NCI-H1417 (cell line): ENCODE measurements at places on chromosomes 5 and 9.

GRCh38 chr9:757246-757881 lies 84.1 kb upstream of the DMRT1 start:
- DNase-seq: peak; percentile 31

GRCh38 chr5:72922422-72922821 lies 33.4 kb upstream of the FCHO2 start:
- no peak for DNase-seq

DNA sequence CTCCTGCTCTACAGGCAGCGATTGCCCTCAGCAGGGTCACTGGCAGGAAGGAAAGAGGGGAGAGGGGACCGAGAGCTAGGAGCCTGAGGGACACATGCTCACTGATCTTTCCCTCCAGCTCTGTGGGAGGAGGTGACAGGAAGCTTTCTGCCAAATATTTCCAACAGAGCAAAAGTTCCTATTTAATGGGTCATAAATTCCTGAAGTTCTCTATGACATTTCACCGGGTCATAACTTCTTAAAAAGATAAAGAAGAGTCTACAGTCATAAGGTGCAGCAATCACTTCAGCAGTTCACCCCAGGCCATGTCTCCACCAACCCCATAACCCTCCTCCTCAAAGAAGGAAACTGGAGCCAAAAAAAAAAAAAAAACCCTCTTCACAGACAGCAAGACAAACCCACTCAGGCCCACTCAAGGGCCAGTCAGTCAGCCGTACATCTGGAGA lies 481.1 kb downstream of the NR2F1-AS1 start:
- DNase-seq: no peak

- DNase-seq: peak; percentile 33
Measured at GRCh38 chr9:76658510-76659231, 105.6 kb upstream of the PCA3 start.

DNA sequence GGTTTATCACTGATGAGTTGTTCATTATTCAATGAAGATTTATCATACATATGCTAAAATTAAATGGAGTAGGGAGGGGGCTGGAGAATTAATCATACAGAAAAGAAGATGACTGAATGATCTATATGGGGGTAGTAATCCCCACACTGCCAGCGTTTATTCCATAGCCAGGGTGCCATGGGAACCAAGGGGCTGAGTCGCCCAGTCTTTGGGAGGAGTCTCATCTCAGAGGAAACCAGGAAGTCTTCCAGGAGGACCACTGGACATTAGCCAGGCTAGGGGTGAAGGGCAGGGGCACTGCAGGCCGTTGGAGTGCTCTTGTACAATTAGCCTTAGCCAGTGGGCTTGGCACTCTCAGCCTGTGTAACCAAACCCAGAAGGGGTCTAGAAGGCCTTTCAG lies 226.5 kb downstream of the ARL15 start:
- DNase-seq: no peak

GRCh38 chr5:10248378-10249260 lies 1.1 kb downstream of the ATPSCKMT start:
- no peak for DNase-seq

DNA sequence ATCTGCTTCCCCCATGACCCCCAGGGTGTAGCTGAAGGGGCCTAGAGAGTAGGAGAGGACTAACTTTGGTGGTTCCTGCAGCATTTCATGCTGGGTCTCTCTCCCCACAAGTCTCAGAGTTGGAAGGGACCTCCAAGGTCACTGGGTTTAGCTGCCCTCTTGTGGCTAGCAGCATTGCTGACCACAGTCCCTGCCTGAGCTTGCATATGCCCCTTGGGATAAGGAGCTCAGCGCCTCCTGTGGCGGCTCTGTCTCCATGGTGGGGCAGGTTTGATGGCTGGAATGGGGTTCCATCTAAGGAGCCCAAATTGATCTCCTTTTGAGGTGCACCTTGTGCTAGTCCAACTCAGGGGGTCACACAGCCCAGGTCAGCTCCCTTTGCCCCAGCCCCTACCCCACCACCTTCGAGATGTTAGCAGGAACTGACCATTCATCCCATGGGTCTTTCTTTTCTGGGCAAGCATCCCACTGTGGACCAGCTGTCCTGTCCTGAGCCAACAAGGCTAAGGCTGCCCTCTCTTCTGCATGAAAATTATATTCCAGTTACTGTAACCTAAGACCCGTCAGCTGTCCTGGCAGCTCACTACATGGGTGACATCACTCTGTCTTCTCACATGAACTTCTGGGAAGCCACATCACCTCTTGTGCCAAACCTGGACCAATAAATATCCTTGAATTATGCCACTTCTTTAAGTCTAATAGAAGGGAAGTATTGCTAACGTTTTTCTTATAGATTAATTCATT lies 196.2 kb downstream of the HSPA4 start:
- DNase-seq: no peak

- no peak for DNase-seq
Measured at GRCh38 chr9:33128570-33128969, 38.6 kb downstream of the B4GALT1 start.

GRCh38 chr9:122125509-122126330 lies 32.6 kb upstream of the TTLL11 start:
- peak; percentile 39 for DNase-seq

GRCh38 chr5:166346726-166347374 lies 1944.6 kb upstream of the WWC1 start:
- no peak for DNase-seq

DNA sequence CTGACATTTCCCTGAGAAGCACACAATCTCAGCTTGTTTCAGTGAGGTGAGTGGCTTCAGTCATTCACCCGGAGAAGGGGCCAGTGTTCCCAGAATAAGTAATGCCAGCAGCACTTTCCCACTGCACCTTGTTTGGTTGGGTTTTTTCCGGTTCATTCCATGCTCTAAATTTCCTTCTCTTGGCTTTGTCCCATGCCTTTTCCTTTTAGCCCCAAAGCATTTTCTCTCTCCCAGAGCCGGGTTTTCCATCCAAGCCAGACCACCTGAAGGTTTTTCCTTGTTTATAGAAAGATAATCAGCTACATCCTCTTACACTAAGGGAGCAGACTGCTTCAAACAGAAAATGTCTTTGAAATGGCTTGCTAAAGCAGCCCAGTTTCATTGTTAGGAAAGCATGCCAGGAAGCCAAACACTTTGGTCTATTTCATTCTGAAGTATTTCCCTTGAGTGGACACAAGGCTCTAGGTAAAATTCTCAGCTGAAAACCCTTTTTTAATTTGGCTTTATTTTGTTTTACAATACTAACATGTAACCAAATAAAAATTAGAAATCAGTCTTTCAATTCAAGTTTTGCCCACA lies 501.6 kb downstream of the DTWD2 start:
- no peak for DNase-seq

- DNase-seq: no peak
Measured at GRCh38 chr9:69936427-69936826, 107.2 kb upstream of the MAMDC2 start.

GRCh38 chr5:24407466-24407865 lies 237.3 kb downstream of the CDH10 start:
- no peak for DNase-seq

- DNase-seq: no peak
Measured at GRCh38 chr9:1972672-1973071, 42.5 kb upstream of the SMARCA2 start.

DNA sequence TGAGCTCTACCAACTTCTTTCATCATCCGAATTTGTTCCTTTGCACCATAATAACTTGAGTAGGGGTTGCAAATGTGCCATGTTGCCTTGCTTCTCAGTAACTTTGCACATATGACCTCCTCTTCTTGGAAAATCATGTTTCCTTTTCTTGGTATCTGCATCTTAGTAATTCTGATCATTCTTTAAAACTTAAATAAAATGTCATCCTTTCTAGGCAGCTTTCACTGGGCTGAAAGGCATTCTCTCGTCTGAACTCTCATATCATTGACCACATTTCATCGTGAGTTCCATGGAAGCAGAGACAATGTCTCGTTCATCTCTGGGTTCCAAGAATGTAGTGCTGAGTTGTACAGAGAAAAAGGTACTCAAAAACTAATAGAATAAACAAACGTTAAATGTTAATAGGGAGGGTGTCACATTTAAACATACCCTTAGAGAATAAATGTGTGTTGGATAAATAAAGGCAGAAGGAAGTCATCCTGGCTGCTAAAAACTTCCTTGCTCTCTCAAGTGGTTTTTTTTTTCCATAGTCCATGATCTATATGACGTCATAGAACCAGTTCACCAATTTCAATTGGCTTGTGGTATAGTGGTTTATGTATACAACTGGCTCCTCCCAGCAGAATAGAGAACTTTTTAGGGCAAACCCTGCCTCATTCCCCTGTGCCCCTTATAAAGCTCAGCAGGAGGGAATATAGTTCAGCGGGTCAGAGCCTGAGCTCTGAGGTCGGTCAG lies 218.1 kb upstream of the TRIM32 start:
- DNase-seq: no peak

GRCh38 chr9:113955076-113955752 lies 79.1 kb downstream of the ZNF618 start:
- DNase-seq: no peak

GRCh38 chr9:95512709-95513095 lies 4.1 kb downstream of the PTCH1 start:
- no peak for DNase-seq

- DNase-seq: no peak
Measured at GRCh38 chr9:127128341-127129072, 6.1 kb upstream of the ANGPTL2 start.

DNA sequence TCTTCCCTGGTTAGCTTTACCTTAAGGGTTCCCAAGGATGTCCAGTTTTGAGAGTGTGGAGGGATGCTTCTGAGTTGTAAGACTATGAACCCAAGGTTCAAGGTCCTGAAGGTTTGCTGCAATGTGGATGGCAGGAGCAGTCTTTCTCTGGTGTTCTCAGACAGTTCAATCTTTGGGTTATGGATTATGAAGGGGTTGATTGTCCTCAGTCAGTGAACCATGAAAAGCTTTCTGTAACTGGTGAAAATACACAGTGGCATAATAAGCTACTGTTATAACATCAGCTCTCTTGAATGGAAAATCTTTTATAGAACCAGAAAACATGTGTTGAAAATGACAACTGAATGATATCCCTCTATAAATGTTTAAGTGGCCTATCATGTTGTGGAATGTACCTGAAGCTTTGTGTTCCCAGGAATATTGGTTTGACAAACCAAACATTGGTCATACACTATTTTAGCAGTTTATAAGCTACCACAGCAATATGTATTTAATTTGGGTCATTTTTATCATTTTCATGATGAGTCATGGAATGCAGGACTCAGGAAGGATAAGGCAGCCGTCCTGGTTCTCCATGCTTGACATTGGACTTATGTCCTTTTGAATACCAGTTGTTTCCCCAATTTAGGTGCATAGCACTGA lies 1041.8 kb upstream of the ARRDC3 start:
- no peak for DNase-seq

DNA sequence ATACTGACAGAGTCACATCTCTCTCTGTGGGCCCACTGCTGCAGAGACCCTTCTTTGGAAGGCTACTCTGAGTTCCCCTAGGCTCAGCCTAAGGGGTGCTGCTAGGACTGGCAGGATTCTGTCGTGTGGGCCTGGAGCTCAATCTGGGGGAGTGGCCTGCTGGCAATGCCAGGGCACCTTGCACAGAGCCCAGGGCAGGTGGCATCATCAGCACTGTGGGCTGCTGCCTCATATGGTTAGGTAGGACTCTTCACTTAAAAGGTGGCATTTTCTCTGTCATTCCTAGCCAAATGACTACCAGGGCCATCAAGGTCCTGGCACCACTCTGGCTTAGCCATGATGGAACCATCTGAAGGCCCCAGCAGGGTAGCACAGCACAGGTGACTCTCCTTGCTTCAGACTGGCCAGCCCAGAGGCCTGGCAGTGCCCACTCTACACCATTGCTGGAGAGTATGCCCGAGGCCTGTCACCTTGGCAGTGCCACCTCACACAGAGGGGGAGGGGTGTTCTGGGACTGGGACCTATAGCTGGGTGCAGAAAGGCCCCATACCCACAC lies 21.9 kb downstream of the PITX1 start:
- no peak for DNase-seq

DNA sequence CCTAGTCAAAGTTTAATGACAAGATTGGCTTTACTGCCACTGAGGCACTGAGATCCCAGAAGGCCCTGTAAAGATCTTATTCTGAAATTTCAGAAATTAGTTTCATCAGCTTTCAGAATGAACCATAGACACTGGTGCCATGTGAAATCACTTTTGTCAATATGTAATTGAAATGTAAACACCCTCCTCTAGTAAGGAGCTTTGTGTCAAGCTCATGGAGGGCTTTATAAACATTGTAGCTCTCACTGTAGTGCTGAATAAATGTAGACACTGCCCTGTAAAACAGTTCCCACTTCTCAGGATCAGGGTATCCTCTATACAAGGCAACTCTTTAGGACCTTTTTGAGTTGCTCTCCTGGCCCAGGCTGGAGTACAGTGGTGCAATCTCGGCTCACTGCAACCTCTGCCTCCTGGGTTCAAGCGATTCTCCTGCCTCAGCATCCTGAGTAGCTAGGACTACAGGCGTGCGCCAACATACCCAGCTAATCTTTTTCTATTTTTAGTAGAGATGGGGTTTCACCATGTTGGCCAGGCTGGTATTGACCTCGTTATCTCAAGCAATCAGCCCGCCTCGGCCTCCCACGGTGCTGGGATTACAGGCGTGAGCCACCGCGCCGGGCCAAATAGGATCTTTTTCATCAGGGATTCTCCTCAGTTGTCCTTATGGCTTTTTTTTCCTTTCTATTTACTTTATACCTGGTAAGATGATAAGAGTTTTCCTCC lies 1823.9 kb upstream of the CDH9 start:
- DNase-seq: peak; percentile 40

DNA sequence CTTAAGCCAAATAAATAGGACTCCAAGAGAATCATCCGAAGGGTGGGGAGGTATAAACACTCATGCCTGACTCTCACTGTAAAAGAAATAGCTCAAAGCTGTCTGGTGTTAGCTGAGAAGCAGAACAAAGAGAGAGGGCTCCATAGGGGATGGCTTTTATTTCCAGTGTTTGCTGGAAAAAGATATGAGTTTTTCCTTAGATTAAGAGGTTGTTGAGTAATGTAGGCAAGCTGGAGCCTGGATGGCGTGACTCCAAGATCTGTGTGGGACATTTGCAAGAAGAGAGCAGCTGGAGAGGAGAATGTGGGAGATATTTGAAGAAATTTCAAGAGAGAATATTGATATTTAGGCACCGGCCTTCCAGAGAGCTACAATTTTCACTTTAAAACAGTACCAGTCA lies 793.7 kb upstream of the RGMB start:
- no peak for DNase-seq

DNA sequence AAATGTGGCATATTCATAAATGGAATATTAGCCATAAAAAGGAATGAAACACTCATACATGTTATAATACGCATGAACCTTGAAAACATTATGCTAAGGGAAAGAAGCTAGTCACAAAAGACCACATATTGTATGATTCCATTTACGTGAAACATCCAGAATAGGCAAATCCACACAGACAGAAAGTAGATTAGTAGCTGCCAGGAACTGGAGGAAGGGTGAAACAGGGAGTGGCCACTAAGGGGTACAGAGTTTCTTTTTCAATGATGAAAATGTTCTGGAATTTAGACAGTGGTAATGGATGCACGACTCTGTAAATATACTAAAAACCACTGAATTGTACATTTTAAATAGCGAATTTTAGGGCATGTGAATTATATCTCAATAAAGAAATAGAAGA lies 39.4 kb downstream of the STRBP start:
- DNase-seq: no peak

GRCh38 chr5:97377582-97377981 lies 194.5 kb upstream of the RIOK2 start:
- DNase-seq: no peak
